Activated T-cell treated with anti-CD3 and anti-CD28 coated beads for 1 hour (primary cell): ENCODE measurements at places on chromosomes 7 and 10.

DNA sequence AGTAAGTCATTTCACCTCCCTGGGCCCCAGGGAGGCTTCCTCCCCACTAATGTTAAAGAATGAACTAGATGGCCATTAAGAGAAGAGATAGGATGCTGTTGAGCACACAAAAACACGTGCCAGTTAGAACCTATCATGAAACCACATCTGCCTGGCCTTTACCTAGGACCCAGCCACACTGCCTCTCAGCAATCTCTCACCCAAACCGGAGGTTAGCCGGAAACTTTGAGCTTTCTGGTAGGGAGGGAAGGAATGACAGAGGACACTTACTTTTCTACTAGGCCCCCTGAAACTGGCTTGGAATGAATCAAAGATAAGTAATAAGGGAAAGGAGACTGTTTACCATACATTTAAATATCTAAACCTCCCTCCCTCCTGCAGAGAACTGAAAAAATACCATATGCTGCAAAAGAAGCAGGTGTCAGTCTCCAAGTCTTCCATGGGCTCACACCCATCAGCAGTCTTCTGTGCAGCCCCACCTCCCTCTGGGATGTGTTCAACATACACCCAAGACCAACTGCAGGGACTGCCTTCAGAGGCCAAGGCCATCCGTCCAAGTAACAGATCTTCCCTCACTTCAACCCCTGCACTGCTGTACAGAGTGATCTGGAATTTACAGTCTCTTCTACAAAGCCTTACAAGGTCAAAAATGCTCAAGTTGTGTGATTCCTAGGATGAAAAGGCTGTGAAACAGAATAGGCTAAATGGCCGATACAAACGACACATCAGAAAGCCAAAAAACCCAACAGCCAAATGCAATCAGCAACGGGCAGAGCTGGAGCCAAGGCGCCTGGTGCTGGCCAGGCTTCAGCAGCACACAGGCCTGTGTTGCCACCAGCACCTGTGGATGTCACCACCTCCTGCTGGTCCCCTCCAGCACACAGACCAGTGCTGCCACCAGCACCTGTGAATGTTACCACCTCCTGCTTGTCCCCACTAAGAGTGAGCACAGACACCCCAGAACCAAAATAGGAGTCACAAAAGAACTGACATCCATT is 42.4 kb downstream of the SORBS1 start:
- no peak for DNase-seq

DNA sequence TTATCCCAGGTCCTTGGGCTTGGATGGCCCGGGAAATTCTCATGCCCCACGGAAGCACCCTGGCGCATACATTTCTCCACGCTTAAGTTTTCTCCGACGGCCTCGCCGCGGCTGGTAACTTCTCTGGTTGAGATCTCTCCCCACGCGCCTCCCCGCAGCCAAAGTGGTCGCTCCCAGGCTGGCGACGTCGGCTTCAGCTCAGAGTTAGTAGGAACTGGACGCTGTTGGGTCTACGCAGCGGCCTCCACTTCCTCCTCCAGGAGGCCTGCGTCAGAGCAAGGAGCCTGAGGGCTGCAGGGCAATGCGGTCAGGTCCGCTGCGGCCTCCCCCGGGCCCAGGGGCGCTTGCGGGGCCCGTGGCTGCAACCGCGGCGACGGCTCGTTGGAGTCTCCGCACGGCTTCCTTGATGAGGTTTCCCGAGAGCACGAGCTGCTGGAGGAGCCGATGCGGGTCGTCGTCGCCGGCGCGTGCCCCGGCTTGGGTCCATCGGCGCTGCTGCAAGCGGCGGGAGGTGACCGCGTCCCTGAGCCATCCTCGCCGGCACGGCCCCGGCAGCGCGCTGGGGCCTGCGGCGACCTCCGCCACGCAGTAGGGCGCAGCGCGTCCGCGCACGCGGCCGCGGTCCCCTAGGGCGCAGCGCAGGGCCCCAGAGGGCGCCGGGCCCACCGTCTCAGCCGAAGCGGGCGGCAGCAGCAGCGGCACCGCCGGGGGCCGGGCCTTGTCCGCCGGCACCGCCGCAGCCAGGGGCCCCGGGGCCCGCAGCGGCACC is 744 bp downstream of the FRAT2 start:
- DNase-seq, result peak; percentile 6

GRCh38 chr10:48316236-48316635 is 9.8 kb downstream of the MAPK8 start:
- no peak for DNase-seq

GRCh38 chr10:78398382-78398781 is 364.7 kb downstream of the RPS24 start:
- DNase-seq, result no peak

- no peak for DNase-seq
Observed at GRCh38 chr7:132895231-132895630, 186.7 kb downstream of the CHCHD3 start.

DNA sequence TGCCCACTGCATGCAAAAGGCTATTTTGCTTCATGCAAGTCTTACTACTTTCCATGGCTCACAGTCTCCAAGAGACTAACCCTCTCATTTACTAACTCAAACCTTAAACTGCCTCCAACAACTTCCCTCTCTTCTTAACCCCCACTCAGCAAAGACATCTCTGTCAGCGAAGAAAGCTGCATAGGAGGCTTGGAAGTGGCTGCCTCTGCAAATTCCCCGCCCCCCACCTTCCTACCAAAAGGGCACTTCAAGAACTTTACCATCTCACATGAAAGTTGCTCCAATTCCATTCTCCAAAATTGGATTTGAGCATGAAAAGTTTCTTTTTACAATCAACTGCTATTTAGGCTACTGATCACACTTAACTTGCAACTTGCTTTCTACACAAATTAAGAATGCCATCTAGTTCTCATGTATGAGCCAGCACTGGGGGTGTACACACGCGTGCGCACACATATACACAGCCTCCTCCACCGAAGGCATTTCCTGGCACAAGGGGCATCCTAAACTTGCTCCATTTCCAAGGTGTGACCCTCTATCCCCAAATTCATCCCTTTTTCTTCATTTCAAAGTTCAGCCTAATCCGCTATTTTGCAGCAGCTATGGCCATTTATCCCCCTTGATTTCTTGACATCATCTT is 1.8 kb downstream of the CCDC6 start:
- no peak for DNase-seq

DNA sequence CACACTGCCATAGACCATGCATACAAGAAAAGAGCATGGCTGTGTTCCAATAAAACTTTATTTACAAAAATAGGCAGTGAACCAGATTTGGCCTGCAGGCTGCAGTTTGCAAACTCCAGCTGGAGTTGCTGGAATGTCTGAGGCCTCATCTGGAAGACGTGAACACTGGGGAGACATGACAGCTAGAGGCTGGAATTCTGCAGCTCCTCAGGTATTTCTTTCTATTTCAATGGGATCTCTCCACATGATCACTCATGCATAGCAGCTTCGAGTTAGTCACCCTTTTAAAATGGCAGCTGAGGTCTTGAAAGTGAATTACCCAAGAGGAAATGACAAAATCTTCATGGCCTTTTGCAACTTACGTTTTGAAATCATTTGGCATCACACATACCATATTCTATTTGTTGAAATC is 52.6 kb upstream of the BET1 start:
- DNase-seq, result no peak

DNA sequence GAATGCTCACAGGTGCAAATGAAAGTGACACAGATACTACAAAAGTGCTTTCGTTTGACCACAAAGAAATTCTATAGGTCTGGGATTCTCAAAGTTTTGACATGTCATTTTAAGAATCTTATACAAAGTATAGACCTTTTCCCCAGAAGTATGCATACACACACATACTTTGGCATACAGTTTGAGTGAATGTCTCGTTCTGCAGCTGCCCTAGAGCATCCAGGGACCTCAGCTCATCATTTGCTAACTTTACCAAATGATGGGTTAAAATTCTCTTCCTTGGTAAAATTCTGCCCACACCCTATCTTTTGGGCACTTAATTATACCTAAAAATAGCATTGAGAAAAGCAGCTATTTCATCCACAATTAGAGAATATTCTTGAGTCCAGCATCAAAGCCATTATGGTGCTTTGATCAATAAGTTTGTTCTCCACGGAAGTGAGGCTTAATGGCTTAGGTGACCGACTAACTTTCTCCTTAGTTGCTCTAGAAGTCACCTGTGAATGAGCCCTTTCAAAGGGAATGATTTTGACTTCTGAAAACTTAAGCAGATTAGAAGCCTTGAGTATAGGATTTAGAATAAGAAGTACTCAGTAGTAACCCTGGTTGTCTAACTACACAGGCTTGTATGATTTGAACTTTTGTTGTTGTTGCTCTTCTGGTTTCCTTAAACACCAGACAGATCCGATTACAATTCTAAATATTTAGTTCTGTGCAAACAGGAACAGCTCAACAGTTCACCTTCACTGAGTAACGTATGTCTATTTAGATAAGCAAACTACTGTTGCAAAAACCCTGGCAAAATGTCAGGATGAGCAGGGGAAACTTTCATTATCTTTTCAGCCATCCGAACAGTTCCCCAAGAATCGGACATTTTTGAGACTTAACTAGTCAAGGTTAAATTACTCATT is 70.6 kb downstream of the CNNM2 start:
- DNase-seq, result no peak

DNA sequence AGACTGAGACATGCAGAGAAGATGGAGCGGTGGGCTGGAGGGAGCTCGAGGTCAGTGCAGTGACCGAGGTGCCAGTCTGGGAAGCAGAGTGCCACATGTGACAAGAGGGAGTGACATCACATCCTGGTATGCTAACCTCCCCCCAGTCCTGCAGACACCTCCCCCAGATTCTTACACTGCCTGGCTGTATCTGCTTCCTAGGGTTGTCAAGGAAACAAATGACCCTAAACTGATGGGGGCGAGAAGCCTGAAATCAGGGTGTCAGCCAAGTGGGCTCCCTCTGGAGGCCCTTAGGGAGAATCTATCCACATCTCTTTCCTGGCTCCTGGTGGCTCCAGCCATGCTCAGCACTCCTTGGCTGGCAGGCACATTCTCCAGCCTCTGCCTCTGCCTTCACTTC is 316.1 kb upstream of the ZMIZ1 start:
- no peak for DNase-seq

DNA sequence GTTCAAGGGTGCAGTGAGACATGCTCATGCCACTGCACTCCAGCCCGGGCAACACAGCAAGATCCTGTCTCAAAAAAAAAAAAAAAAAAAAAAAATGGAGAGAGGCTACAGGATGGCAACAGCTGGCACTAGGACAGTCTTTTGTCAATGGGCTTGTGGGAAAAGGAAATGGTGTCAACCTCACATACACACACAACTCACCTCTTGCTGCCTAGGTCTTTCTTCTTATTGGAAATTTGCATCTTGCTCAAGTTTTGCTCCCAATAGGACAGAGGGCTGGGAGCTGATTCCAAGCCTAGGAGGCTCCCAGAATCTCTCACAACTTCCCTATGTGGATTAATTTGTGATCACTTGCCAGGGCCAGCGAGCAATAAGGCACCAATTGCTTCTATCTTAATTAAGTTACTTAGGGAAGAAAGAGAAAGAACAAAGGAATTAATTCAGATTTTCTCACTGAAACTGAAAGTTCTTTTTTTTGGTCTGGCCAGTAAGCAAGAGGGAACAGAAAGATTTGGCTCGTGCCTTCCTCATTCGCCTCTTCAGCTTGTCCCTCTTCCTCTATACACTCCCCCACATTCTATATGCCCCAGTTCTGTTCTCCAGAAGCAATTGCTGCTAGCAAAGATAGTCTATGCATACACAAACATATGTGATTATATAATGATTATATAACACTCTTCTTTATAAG is 33.8 kb downstream of the MAP3K8 start:
- no peak for DNase-seq

- DNase-seq, result no peak
Observed at GRCh38 chr10:4763960-4764428, 62.0 kb upstream of the AKR1E2 start.

- no peak for DNase-seq
Observed at GRCh38 chr10:90592638-90593302, 265.1 kb downstream of the HTR7 start.

- no peak for DNase-seq
Observed at GRCh38 chr7:41918597-41918996, 215.7 kb upstream of the INHBA start.

DNA sequence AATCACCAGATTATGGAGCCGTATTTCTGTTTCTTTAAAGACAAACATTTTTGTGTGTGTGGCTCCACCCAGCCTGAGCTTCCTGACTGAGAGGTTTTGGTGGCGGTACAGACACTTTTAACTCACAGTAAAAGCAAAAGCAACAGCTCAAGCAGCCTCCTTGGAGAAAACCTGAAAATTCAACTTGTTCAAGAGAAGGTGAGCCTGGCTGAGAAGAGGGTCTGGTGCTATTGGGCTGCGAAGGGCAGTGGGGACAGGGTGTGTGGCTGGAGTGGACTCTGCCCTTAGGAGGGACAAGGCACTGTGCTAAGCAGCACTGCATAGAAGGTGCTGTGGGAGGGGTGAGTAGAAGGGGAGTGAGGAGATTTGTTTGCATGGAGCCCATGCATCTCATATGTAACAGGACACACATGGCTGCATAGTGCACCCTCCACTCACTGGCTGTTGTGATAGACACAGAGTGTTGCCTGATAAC is at the start of gene GIMAP7:
Gene GIMAP7, plus strand, starts transcription at position 125 of the 475 bp plus-strand sequence. CDS start 5,103 bp downstream, outside the sequence.
- DNase-seq, result peak; percentile 44

DNA sequence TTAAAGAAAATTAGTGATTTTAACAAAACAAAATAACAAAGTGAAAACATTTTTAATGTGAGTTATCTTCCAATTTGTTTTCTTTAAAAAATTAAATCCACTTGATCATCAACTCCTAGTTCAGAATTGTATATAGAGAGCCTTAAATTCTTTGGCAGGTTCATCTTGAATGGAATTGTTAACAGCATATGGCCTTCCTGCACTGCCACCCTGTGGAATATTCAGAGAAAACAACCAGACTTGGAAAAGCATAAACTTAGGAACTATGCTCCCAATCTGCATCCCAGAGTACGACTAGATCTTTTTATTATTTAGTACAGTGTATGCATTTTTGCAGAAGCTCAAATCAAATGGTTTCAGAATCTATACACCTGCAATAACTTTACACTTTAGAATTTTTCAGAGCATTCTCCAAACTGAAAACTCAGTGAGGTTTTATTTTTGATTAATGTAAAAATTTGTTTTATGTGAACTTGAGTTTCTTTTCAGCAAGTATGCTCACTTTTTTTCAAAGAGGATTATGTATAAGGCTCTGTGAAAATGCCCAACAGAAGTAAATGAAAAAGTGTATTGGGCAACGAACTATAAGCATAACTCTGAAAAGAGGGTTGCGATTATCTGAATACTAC is 44.9 kb upstream of the ANK3 start:
- DNase-seq, result no peak
